ENCODE measurements at places on chromosomes 3 and 15. TPM values are rescaled to one million over a fixed set of nuclear protein-coding genes. Genes with fewer than 3 reads are reported as not detected.

DNA sequence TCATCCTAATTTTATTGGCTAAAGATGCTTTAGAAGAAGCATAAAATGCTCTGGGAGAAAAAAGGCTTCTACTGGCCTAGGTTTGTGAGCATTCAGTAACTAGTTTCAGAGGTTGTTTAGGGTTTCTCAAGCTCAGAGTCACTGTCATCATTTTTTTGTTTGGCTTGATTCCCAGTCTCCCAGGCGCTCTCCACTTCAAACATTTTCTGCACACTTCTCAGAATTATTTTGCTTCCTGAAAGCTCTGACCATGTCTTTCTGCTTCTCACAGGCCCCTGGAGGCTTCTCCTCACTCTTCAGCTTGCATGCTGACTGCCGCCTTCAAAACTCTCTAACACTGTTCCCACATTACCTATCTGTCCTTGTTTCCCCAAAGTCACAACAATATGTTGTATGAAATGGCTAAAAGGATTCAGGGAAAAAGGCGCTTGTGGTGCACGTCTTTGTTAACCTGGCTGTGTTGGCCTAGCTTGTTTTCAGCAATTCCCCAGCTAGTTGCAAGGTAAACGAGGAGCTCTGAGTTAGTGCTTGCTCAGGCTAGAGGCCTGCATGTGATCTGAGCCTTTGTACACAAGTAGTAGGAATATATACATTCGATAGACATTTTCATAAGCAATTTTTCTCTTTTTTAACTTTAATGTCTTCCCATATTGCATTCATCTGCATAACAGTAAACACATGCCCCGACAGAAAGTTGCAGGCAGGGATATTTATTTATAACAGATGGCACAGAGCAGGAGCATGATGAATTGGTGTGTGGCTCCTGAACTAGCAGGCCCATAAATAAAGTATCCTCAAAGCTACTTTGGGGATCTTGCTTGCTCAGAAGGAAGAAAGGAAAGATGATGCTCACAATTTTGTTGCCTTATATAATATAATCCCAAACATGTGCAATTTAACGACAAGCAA lies 129.2 kb upstream of the DPH6 start:
- no peak for DNase-seq

DNA sequence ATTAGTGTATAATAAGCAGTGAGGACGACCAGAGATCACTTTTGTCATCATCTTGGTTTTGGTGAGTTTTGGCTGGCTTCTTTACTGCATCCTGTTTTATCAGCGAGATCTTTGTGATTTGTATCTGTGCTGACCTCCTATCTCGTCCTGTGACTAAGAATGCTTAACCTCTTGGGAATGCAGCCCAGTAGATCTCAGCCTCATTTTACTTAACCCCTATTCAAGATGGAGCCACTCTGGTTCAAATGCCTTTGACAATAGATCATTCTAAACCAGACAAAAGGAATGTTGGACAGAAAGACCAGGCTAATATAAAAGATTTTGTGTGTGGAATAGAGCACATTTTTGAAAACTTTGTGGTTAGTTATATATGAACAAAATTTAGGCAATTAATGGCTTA lies 618.5 kb upstream of the BCHE start:
- no peak for DNase-seq

DNA sequence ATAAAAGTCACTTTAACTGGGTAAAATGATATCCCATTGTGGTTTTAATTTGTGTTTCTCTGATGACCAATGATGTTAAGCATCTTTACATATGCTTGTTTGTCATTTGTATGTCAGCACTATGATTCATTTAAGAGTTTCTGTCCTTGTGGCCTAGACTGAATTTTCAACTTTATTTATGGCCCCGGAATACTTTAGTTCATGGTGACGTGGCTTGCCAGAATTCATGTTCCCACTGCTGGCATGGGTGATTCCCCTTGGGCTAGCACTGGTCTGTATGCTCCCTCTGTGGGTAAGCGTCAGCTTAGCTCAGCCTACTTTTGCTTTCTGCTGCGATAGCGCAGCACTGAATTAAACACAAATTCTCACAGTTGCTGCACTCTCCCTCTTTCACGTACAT lies 436.3 kb upstream of the SGO1 start:
- no peak for DNase-seq

- DNase-seq: no peak
Observed at GRCh38 chr15:65804252-65804931, 12.3 kb upstream of the DENND4A start.

GRCh38 chr3:74057169-74057568 lies 432.4 kb upstream of the PDZRN3 start:
- no peak for DNase-seq

- no peak for DNase-seq
Observed at GRCh38 chr3:129224984-129225393, 24.4 kb upstream of the COPG1 start.

Gene ZNF80
- not detected for total RNA-seq

Gene GFM1
- 42.9 TPM for total RNA-seq

DNA sequence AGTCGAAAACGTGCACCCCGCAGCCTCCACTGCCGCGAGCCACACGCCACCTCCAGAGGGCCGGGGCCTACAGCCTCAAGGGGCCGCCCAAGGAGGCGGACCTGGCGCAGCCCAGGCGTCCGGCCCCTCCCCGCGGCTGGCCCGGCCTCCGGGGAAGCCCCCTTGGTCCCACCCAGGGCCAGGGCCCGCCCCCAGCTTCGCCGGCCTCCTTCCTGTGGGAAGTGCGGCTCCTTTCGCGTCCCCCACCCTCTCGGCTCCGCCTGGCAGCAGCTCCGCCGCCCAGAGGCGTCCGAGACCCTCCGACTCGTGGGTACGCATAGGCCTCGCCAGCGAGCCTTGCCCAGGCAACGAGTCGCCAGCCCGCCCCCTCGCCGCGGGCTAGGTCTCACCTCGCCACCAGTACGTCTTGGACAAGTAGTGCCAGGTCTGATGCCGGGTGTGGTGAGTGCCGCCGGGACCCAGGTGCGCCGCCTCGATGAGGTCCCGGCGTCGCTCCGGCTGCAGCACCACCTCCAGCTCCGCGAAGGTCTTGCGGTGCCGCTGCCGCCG lies 642 bp downstream of the ZBTB11 start:
- DNase-seq: peak; percentile 98

- no peak for DNase-seq
Observed at GRCh38 chr3:141797819-141798447, 34.7 kb downstream of the GRK7 start.

DNA sequence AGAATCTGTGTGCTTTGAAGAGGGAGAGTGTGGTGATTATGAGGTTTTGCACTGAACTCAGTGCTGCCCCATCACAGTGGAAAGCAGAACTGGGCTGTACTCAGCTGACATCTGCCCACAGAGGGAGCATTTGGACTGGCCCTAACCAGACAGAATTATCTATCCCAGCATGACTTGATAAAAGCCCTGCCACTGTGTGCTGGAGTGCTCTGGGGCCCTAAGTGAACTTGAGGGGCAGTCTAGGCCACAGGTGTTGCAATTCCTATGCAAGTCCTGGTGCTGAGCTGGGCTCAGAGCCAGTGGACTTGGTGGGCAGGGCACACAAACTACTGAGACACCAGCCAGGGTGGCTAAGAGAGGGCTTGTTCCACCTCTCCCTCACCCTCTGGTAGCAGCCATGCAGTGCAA lies 269.2 kb upstream of the CTNNB1 start:
- DNase-seq: no peak

DNA sequence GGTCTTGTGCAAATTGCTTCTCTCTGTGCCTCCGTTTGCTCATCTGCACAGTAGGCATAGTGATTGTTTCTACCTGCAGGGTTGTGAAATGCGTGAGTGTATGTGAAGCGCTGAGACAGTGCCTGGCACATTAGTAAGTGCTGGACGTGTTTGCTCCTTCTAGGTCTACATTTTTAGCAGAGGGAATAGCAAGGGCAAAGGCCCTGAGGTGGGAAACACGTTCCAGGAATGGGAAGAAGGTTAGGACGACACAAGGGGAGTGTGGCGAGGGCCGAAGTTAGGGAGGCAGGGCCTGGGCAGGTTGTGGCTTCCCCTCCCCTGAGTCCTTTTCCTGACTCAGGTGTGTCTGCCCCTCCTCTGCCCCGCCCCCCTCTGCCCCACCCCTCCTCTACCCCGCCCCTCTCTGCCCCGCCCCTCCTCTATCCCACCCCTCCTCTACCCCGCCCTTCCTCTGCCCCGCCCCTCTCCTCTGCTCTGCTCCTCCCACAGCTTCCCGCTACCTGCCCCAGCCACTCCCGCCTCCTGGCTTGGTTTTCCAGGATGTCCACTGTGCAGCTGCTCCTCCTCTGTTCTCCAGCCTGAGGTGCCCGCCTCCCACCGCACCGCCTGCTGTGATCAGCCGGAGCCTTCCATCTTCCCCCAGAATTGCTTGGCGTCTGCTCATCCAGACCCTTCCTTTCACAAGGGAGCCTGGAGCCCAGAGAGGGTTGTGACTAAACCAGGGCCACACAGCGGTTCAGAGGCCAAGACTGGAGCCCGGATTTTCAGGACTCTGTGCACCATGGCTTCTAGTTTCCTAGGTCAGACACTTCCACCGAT lies 31.1 kb upstream of the SMAD6 start:
- peak; percentile 97 for DNase-seq

Data from H7 (cell line).